ENCODE measurements at places on chromosomes 3 and 15.

DNA sequence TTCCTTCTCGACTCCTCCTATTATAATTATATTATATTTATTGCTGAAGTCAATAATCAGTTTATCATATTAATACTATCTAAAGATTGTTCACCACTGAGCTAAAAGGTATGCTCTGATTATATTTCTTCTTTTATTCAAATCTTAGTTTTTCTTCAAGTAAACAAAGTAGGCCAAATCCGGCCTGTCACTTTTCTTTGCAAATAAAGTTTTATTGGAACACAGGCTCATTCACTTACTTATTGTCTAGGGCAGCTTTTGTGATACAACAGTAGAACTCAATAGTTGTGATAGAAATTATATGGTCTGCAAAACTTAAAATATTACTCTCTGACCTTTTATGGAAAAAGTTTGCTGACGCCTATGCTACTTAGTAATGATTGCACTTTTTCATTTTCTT lies 92.4 kb upstream of the DNAJC19 start:
- DNase-seq, result no peak

DNA sequence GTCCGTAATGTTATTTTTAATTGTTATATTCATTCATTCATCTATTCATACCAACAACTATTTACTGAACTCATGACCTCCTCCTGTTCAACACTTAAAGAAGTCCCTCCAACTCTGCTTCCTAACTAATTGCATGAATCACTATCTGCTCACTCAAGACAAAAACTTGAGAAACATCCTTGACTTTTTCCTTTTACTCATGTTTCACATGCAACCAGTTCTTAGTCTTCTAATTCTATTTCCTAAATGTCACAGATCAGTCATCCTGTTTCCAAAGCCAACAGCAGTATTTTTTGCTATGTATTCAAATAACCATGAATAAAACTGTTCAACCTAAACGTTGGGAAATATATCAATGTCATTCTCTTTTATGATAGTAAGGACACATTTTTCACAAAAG lies 124.6 kb upstream of the GBE1 start:
- peak; percentile 48 for DNase-seq

DNA sequence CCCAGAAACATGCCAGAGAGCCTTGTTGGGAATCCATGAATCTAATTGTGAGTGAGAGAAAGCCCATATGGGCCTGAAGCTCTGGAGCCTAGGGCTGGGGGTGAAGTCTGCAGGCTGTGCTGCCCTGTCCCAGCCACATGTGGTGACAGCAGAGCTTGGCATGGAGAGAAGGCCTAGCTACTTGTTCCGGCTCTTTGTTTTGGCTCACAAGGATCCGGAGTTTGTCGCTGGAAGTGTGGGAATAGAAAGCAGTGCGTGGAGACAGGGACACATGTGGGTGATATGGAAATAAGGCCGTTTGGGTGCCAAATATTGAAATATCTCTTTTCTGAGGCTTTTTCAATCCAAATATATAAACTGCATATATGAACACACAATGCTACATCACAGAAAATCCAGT lies 78.2 kb downstream of the CLSTN2 start:
- DNase-seq, result no peak

DNA sequence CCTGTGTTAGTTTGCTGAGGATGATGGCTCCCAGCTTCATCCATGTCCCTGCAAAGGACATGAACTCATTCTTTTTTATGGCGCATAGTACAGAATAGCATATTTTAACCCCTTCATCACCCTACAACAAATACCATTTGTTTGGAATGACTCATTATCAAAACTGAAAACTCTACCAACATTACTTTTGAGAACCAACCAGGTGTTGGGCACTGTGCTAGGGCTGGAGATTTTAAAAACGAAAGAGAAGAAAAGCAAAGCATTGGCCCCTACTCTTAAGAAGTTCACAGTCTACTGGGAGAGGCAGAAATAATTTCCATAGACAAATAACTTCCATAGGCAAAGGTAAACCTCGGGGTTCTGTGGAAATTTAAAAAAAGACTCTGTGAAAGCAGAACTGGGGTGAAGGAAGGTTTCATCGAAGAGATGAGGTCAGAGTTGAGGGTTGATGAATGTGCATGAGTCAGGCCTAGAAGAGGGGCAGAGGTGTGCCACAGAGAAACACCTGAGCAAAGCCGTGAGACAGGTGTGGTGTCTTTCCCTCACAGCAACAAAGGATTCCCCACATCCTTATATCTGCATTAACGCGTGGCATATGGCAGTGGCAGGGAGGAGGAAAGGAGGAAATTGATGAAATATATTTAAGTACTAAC lies 51.0 kb downstream of the MCF2L2 start:
- peak; percentile 22 for DNase-seq

GRCh38 chr15:66747886-66748707 lies 46.1 kb downstream of the SMAD6 start:
- DNase-seq, result peak; percentile 70

GRCh38 chr3:81451611-81452010 lies 309.8 kb downstream of the GBE1 start:
- peak; percentile 17 for DNase-seq

DNA sequence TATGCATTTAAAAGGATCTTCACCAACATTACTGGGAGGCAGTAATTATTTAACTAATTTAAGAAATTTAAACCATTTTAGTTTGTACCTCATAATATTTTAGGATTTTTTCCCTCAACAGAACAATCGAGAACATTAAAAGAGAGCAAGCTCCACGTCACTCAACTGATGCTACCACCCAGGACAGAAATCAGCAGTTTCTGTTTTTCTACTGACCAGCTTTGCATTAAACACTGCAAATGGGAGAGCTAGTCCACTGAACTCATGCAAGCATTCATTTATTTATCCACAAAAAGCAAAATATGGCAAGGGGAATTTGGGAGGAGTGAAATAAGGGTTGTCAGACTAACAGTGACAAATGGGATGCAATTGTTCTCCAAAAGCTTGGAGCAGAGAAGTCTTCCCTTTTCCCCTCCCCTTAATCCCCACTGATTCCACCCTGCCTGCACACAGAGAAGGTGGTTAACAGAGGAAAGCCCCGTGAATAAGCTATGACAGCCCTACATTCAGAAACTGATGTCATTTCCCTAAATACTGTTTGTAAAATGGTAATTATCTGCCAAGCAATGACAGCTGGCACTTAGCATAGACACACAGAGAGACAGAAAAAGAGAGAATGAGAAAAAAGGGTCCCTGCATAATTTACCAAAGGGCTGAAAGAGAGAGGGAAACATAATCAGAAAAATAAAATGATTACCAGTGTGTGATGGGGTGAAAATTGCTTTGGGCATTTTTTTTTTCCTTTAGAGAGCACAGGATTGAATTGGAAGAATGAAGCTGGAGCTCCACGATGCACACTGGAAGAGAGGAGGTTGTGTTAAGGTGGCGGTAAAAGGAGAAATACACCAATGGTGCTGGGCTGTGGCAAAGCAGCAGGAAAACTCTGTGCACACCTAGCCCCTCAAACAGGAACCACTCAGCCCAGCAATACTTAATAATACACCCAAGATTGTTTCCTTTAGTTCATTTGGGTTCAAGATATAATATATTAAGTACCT lies 777.4 kb downstream of the TUSC7 start:
- no peak for DNase-seq

DNA sequence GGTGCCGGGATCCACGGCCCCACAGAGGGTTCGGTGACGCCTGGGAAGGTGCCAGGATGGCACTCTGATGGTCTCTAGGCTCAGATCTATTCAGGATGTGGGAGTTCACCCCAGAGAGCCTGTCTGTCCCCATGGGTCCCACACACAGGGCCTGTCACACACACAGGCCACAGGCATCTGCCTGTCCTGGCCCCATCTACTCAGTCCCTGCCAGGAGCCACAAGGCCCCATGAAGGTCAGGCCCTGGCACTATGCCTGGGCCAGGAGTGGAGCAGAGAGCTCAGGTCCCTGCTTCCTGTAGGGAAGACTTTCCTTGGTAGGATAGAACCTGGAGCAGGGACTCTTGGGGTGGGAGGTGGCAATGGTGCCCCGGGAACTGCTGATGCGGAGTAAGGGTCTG lies 49.0 kb upstream of the FURIN start:
- no peak for DNase-seq

DNA sequence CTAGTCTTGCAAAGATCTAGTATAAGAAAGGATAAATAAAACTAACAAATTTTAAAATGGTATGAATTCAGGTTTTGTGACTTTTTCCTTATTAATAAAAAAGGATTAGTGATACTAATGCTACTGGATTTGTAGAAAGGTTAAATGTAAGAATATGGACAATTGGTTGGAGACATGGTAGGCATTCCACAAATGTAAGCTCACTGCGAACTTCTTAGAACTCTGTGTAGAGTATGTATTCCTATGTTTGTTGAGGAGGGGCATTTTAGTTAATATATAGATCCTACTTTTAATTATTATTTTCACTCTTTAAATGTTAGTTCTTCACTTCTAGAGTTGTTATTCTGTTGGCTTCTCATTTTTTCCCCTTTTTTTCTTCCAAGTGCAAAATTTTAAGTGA lies 414.3 kb downstream of the RBMS3 start:
- peak; percentile 23 for DNase-seq

DNA sequence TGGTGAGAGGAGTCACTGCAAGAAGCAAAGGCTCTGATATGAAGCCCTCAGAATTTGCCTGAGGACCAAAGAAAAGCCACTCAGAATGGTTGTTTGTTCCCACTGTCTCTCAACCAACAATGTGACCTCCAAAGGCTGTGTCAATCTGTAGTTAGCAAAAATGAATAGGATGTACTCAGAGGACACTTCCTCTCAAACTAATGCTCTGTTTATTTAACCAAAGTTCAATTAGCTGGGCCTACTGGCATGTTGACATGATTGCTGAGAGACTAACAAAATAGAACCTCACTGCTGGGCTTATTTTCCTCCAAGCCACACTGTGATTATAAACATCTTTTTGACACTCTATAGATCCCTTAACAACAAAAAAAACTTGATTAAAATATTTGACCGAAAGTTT lies 522.5 kb downstream of the OCA2 start:
- DNase-seq, result no peak

GRCh38 chr3:61452535-61453090 lies 108.8 kb upstream of the PTPRG start:
- DNase-seq, result peak; percentile 75

DNA sequence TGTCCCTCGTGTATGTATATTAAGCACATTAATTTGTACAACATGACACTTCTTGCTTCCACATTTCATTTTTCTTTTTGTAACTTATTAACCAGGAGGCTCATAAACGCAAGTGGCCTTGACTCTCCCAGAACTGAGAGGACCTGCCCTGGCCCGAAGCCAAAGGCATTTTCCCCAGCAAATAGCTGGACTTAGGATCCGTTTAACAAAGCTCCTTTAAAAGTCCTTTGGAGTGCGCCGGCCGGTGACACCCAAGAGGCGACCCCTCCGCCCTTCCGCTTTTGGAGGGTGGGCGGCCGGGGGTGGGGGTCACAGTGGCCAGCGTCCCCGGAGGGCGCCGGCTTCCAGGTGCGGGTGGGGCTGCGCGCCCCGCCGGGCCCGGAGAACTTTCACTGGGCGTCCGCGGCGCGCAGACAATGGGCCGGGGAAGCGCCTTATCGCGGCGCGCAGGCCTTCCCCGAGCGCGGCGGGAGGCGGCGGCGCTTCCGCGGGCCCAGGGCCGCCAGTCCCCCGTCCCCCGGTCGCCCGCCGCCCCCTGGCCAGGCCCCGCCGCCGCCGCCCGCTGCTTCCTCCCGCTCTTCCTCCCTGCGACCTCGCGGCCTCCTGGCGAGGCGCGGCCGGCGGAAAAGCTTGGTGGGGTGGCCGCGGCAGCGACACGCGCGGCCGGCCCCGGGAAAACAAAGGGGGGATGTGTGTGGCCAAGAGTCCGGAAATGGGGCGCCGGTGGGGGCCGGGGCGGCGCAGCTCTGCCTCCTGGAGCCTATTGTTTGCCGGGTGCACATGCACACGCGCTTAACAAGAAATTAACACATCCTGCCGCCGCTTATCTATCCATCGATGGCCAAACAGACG lies 613.4 kb downstream of the MCTP2 start:
- DNase-seq, result no peak

- peak; percentile 44 for DNase-seq
These were observed 14.1 kb upstream of the RPS17 start for GRCh38 chr15:82554351-82554750.

DNA sequence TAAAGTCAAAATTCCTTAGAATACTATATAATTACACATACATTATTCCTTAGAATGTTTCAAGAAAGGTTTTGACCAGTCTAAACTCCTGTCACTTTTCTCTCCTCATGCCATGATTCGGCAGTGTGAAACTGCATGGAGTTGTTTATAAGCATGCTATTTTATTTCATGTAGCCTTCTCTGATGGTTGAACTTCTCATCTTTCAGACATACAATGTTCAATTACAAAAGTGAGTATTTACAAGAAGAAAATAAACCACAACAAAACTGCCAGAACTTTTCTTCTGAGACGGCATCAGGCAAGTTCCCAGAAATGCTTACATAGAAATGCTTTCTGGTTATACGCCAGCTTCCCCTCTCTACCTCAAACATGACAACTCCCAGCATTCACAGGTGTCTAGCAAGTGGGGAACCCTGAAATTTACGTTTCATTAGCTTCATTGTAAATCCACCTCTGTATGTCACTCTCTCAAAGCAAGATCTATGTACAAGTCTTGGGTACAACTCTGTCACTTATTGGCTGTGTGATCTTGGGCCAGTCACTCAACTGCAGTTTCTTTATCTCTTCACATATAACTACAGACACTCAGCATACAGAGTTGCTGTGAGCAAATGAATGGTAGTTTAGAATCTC lies 42.7 kb downstream of the HDGFL3 start:
- no peak for DNase-seq

DNA sequence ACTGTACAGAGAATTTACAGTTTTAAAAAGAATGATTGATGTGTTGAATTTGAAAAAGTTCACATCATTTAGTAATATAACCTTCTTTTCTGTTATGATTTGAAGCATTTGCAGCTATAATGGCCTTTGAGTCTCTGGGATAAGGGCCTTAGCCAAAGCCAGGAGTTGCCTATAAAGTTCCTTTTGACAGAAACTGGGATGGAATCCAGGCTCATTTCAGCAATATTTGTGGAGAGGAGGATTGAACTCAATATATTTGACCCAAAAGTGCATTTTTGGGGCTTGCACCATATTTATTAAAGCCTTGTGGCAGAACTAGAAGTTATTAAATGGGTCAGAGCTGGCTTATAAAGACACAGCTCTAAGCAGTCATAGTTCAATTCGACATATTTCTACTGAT lies 348.7 kb upstream of the EPHA3 start:
- no peak for DNase-seq

GRCh38 chr3:11634081-11634635 lies 9.6 kb downstream of the VGLL4 start:
- DNase-seq, result peak; percentile 59

GRCh38 chr3:8619548-8619947 lies 25.1 kb downstream of the SSUH2 start:
- peak; percentile 28 for DNase-seq

GRCh38 chr15:79608066-79608864 lies 176.1 kb downstream of the MINAR1 start:
- DNase-seq, result peak; percentile 13

DNA sequence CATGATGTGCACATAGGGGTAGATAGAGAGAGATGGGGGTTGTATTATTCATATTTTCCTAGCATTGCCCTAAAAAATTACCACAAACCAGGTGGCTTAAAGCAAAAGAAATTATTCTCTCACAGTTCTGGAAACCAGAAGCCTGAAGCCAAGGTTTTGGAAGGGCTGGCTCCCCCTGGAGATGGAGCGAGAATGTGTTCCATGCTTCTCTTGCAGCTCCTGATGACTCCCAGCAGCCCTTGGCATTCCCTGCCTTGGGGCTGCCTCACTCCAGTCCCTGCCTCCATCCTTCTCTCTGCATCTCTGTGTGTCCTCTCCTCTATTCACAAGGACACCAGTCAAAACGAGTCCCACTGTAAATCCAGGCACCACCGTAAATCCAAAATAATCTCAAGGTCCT lies 91.5 kb upstream of the FAM174B start:
- DNase-seq, result no peak
